ENCODE measurements at places on chromosomes 3 and 15.

DNA sequence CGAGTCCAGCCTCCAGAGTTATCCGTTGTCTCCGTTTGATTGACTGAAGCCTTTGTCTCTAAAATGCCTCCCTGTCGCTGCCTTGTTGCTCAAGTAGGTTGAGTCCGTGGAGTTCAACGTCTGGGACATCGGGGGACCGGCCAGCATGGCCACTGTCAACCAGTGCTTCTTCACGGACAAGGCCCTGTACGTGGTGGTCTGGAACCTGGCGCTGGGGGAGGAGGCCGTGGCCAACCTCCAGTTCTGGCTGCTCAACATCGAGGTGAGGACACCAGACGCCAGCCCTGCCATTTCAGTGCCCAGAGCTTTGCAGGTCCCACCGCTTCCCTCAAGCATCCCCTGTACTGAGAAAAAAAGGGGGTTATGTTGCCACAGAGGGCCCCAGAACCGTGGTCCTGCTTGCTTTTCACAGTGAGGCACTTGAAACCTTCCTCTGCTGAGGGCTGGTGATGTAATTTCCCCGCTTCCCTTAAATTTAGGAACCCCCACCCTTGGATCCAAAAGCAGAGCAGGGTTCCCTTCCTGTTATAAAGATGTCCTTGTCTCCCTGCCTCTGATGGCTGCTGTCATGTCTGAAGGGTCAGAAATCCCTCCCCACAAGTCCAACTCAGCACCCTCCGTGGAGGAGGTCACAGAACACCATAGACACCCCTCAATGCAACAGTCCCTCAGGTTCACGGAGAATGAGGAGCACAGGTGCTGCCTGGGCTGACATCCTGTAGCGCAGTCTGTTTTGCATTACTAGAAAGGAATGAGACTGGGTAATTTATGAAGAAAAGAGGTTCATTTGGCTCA lies 105.7 kb downstream of the LRRK1 start:
- DNase-seq: no peak

DNA sequence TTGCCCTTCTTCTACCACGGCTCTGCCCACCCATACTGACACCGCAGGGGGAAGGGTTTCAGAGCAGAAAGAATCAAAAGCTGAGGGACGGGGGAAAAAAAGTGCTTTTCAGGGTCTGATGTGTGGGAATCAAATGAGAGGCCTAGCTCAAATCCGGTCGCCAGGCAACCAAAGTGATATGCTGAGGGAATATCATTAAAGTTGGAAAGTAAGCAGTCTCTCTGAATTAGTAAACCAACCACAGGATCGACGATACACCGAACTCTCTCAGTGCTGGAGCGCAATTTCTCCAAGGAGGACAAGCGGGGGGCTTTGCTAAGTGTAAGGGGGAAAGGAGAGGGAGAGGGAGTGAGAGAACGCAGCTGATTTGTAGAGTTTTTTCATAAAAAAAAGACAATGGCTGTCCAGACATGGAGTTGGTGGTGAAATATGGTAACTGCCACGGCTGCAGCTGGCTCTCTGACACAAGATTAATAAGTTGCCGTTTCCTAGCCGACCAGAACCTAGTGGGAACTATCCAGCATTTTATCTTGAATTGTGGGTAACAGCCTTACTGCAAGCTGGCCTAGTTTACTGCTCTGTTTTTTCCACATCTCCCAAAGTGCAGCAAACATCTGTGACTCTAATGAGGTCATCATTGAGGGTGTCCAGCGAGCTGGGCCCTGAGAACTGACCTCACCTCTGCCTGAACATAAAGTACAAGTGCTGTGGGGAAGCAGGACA lies 530.2 kb downstream of the SOX2 start:
- DNase-seq: peak; percentile 58

GRCh38 chr3:17605032-17605431 lies 137.4 kb downstream of the TBC1D5 start:
- no peak for DNase-seq

GRCh38 chr3:100213891-100214573 lies 46.8 kb upstream of the TBC1D23 start:
- DNase-seq: no peak

GRCh38 chr3:80297720-80298119 lies 529.9 kb upstream of the ROBO1 start:
- DNase-seq: no peak

DNA sequence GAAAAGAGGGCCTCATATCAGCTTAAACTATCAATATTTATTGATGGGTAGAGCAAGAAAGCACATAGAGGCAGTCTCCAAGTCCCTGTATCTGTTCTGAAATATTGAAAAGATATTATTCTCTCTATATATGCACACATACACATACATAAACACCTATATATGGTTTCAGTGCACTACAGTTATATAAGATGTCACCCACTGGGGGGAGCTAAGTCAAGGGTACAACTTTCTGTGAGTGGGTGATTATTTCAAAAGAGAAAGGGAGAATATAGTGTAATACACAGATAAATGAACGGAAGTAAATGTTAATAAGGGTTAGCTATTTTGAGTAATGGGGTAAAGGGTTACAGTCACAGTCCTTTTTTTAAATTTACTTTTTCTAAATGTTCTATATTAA lies 8.8 kb downstream of the SNTN start:
- DNase-seq: peak; percentile 34

GRCh38 chr15:90031231-90031791 lies 30.2 kb downstream of the ZNF710 start:
- no peak for DNase-seq

GRCh38 chr3:107689355-107689754 lies 166.6 kb downstream of the BBX start:
- DNase-seq: no peak

- no peak for DNase-seq
Observed at GRCh38 chr3:67706934-67707333, 52.5 kb upstream of the SUCLG2 start.

DNA sequence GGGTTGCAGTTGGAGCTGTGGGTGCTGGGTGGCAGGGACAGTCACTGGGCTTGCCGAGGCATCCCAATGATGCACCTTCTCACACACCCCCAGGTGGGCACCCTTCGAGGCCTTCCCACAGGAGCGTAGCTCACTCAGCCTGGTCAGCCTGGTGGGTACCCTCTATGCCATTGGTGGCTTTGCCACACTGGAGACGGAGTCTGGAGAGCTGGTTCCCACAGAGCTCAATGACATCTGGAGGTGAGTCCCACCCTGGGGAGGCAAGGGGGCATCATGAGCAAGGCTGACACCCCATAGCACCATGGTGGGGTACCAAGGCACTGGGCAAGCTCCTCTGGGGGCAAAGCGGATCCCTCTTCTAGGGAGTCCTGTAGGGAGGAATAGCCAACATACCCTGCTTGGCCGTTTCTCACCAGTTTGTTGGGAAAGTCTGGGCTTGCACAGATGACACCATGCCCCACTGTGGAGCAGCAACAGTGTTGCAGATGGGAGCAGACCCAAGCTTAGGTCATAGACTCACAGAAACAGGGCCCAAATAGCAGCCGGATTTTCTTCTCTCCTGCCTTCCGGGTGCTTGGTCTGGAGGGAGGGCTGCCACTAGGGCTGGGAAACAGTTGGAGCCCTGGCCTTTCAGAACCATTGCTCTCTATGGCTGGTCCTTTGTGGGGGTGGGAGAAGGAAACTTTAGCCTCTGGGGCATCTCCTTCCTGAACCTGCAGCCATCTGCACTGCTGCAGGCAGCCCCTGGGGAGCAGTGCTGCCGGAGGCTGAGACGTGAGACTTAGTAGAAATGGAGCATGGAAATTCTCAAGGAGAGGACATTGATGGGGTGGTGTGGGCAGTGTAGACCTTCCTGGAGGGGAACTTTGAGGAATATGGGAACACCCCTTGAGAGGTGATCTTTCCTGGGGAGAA lies 5.7 kb downstream of the KLHL40 start:
- DNase-seq: no peak

- no peak for DNase-seq
Observed at GRCh38 chr3:144930431-144930830, 958.8 kb downstream of the DIPK2A start.

DNA sequence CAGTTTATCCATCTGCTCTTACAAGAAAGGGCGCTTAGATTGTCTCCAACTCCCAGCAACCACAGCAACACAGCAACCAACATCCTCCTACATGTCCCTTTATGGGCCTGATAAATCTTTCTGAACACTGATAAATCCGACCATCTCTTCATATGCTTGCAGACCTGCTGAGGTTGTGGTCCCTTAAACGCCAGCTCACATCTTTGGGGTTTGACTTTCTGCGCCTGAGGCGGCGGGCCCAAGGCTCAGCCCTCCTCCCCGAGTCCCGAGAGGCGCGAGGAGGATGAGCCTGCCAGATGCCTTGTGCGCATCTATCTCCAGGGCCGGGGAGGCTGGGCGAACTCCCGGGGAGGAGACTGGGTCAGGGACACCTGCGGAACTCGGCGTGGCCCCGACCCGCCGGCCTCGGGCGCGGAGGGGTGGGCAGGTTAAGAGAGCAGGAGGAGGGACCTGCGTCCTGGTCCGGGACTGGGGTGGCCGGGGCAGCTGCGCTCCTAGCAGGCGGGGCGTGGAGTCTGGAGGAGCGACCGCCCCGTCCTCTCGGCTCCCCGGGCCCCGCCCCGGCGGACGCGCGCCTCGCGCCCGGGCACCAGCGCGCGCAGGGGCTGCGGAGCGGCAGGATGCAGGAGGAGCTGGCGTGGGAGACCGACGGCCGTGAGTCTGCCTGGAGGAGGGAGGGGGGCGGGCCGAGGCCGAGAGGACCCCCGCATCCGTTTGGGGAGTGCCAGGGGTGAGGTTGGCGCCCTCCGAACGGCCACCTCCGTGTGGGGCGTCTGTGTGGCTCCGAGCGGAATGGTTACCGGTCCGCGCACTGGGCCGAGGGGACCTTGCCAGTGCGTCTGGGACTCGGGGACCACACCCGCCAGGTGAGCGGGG lies at the start of gene ANKDD1A:
TSS of gene ANKDD1A (plus strand) at position 592 of the 876 bp plus-strand sequence. CDS start at position 621, 29 bp downstream.
- DNase-seq: no peak

GRCh38 chr3:132660052-132660810 lies at the start of gene UBA5:
UBA5 (plus strand) TSS chr3:132660329; CDS start chr3:132660538, 209 bp downstream.
- peak; percentile 88 for DNase-seq

DNA sequence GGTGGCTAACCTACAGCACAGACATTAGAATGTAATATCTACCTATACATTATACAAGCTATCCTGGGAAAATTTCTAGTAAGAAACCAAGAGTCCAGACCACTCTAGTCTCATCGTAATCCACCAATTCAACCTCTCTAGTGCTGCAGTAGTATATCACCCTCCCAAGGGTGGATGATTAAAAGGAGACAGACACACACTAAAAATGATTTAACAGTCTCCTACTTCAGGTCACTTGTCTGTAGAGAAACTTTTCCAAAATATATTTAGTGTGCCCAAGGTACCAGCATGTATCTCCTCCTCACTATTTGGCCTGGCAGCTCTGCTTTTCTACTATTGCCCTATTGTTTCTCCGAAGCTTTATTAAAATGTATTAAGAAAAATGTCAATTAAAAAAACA lies 45.0 kb downstream of the ZBTB20 start:
- DNase-seq: no peak

DNA sequence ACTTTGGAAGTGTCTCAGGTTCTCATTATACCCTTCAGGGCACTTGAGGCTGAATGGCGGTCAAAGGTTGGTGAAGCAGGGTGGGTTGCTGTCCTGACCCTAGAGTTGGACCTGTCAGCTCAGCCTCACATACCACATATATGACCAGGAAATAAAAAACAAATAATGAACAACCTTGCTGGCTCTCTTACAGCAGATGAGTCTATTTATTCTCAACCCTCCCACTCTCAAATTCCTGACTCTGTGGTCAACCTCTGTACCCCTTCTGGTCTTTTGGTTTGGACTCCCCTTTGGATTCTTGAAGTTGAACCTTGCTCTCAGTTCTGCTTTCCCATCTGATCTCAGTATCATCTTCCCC lies 16.9 kb downstream of the PPP2R3A start:
- DNase-seq: no peak

GRCh38 chr15:66834881-66835878 lies 133.1 kb downstream of the SMAD6 start:
- DNase-seq: no peak

DNA sequence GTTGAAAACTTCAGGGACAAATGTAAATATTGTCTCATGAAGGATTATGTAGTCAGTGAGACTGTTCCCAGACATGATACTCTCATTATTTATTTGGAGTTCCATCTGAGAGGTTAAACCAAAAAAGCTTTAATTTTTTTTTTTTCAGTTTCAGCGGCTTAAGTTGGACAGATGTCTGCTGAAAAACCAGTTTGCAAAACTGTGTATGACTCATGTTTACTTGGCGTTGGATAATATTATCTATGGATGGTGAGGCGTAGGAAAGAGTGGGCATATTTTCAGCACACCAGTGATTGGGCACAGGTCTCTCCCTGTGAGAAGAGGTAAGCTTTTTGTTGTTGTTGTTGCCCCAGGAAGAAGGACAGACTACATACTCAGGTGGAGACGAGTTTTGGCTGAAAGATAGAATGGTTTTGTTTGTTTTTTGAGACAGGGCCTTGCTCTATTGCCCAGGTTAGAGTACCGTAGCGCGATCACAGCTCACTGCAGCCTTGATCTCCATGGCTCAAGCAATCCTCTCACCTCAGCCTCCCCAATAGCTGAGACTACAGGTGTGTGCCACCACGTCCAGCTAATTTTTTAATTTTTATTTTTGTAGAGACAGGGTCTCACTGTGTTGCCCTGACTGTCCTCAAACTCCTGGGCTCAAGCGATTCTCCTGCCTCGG lies 16.4 kb upstream of the ANXA2 start:
- DNase-seq: no peak

DNA sequence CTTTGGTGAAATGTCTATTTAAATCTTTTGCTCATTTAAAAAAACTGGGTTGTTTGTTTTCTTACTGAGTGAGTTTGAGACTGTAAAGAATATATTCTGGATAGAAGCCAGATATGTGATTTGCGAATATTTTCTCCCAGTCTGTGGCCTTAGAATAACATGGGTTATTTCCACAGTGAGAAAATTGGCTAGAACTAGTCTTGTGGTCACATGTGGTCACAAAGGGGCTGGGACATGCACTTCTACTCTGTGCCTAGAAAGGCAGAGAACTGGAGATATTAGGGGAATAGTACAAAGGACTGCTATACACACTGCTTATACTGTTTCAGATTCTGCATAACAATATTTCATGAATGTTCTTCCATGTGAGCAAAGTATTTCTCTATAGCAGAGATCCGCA lies 79.9 kb upstream of the RGMA start:
- no peak for DNase-seq

DNA sequence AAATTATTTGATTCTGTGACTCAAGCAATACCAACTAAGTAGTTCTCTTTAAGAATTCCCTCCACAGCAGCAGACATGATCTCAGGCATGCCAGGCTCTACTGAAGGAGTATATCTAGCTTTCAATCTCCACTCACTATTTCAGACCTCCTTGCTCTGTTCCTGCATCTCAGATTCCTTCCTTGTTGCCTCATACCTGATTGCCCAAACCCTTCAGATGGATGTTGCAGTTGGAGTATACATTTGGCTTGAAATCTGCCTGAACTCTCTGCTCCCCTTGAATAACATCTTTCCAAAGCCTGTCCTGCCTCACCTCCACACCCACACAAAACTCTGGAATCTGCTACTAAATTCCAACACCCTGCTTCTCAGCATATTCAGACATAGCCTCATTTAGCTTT lies 19.8 kb upstream of the TM4SF4 start:
- DNase-seq: no peak

- DNase-seq: no peak
Observed at GRCh38 chr3:108862865-108863798, 40.5 kb downstream of the TRAT1 start.
